Mesothelial cell of epicardium (in vitro differentiated cells): ENCODE measurements at places on chromosomes 5 and 9.
A peak's percentile ranks its signal among the peaks of the same experiment; 100 is the strongest.

GRCh38 chr9:131447148-131447547, 53.3 kb downstream of the PRRC2B start:
- no peaks in the 10 kb centered on the region for H3K27me3 ChIP-seq
- H3K4me3 ChIP-seq, result no peak overlapping the region
- H3K4me1 ChIP-seq, result no peaks in the 10 kb centered on the region
- H3K27ac ChIP-seq, result peak overlapping the region; percentile 9

DNA sequence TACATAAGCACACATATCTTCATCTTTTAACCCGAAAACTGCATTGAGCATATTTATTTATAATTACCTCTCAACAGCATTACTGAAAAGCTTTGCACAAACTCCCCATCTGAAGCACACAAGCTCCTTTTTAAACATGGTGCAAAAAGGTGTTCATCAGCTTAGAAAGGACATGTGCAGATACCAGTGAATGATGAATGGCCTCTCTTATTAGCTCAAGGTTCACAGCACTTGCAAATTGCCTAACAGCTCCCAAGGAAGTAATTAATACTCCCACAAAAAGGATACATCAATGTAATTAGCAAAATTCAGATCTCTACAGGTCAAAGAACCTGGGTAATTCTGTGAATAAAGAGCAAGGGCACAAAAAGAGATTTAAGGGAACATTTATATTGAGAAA, 422.0 kb downstream of the HINT1 start:
- no peaks in the 10 kb centered on the region for H3K36me3 ChIP-seq
- H3K4me1 ChIP-seq, result no peaks in the 10 kb centered on the region
- no peaks in the 10 kb centered on the region for H3K27me3 ChIP-seq
- no peak overlapping the region for H3K4me3 ChIP-seq

DNA sequence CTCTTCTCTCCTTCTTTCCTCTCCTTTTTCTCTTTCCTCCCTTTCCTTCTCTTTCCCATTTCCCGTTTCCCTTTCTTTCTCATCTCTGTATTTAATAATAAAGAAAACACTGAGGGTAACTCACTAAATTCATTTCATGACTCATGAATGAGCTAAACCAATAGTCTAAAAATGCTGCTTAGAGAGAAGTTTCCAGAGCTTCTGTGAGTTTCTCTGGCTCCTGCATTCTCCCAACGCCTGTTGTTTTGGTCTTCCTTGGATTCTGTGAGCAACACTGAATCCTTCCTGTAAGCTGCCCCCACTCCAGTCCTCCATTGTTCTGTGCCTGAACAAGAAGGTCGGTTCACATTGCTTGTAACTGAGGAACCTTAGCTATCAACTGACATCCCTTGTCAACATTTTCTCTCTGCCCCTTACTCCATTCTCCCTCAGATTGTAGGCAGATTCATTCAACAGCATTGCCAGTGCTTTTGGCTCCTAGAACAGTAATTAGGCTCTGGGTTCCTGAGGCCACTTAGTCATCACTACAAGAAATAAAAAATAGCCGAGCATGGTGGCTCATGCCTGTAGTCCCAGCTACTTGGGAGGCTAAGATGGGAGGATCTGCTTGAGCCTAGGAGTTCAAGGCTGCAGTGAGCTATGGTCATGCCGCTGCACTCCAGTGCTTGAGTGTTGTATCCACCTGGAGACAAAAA, 237.7 kb upstream of the KLF4 start:
- no peak overlapping the region for H3K27ac ChIP-seq
- H3K36me3 ChIP-seq, result no peaks in the 10 kb centered on the region
- H3K27me3 ChIP-seq, result peaks cover 8% of the 10 kb centered on the region
- H3K4me3 ChIP-seq, result no peak overlapping the region

GRCh38 chr5:95670568-95670967, 12.2 kb downstream of the SPATA9 start:
- DNase-seq, result no peak
- no peak overlapping the region for H3K27ac ChIP-seq
- H3K27me3 ChIP-seq, result no peaks in the 10 kb centered on the region
- H3K36me3 ChIP-seq, result no peaks in the 10 kb centered on the region

DNA sequence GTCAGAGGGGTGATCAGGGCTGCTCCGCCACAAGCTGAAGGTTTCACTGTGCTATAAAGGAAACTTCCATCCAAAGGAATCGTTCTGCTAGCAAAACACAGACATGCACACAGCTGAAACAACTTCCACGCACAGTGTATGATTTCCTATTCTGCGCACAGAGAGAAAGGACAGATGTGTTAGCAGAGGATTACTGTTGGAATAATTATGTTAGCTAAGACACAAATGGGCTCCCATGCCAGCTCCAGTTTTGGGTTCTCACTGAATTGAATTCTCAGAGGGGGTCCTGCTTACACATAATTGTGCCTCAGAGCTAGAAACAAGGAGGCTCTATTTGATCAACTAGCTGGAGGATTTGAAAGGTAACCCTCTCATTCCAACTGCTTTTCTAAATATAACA, 352.4 kb downstream of the IRX2 start:
- H3K4me1 ChIP-seq, result no peaks in the 10 kb centered on the region
- H3K27ac ChIP-seq, result no peak overlapping the region
- H3K4me3 ChIP-seq, result no peak overlapping the region

DNA sequence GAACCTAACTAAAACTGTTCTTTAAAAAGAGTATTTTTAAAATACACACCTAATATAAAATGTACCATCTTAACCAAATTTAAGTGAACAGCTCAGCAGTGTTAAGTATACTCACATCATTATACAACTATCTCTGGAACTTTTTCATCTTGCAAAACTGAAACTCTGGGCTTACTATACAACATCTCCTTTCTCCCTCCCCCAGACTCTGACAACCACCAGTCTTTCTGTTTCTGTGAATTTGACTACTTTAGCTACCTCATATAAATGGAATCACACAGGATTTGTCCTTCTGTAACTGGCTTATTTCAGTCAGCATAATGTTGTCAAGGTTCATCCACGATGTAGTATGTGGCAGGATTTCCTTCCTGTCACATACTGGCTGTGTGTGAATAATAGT, 93.5 kb downstream of the FOXD1 start:
- no peak overlapping the region for H3K4me3 ChIP-seq
- H3K36me3 ChIP-seq, result no peaks in the 10 kb centered on the region
- H3K27me3 ChIP-seq, result peaks cover 60% of the 10 kb centered on the region
- H3K4me1 ChIP-seq, result no peaks in the 10 kb centered on the region

GRCh38 chr5:109246395-109246794, 163.4 kb downstream of the PJA2 start:
- DNase-seq, result no peak
- H3K36me3 ChIP-seq, result peaks cover 4% of the 10 kb centered on the region
- no peak overlapping the region for H3K27ac ChIP-seq
- peaks cover 12% of the 10 kb centered on the region for H3K4me1 ChIP-seq
- peaks cover under 1% of the 10 kb centered on the region for H3K27me3 ChIP-seq

DNA sequence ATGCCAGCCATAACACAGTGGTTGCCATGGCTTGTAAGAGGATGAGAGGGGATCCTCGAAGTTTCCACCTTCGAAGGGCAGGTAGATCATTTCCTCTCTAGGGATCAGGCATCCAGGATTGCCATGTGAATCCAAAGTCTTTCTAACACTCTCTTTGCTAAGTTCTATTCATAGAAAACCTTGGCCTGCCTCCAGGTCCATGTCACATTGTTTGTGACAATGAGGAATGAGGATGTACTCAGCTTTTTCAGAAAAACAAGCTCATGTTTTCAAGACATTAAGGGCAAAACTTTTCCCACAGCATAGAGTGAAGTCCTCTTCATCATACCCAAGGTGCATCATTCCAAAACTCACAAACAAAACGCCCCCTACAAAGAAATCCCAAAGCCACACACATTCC, 19.6 kb downstream of the ESM1 start:
- no peak overlapping the region for H3K4me3 ChIP-seq
- H3K4me1 ChIP-seq, result no peaks in the 10 kb centered on the region
- DNase-seq, result no peak
- H3K36me3 ChIP-seq, result no peaks in the 10 kb centered on the region
- H3K27me3 ChIP-seq, result peaks cover 43% of the 10 kb centered on the region
- no peak overlapping the region for H3K27ac ChIP-seq

DNA sequence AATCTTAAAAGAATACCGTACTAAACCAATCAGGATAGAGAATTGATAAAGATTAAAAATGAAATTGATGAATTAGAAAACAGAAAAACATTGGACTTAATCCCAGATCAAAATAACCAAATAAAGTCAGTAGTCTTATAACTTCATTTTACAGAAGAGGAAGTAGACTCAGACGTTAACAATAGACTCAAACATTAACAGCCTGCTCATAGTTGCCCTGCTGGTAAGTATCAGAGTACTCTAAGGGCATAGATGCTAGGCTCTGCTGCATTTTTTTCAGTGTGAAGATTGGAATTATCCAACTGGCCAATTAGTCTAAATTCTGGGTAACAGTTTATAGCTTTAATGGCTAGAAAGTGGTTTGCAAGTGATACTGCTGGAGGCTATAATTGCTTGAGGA, 42.9 kb downstream of the ADGRV1 start:
- no peak for DNase-seq
- H3K4me1 ChIP-seq, result peaks cover 5% of the 10 kb centered on the region
- H3K27me3 ChIP-seq, result no peaks in the 10 kb centered on the region
- no peak overlapping the region for H3K4me3 ChIP-seq
- H3K36me3 ChIP-seq, result no peaks in the 10 kb centered on the region

DNA sequence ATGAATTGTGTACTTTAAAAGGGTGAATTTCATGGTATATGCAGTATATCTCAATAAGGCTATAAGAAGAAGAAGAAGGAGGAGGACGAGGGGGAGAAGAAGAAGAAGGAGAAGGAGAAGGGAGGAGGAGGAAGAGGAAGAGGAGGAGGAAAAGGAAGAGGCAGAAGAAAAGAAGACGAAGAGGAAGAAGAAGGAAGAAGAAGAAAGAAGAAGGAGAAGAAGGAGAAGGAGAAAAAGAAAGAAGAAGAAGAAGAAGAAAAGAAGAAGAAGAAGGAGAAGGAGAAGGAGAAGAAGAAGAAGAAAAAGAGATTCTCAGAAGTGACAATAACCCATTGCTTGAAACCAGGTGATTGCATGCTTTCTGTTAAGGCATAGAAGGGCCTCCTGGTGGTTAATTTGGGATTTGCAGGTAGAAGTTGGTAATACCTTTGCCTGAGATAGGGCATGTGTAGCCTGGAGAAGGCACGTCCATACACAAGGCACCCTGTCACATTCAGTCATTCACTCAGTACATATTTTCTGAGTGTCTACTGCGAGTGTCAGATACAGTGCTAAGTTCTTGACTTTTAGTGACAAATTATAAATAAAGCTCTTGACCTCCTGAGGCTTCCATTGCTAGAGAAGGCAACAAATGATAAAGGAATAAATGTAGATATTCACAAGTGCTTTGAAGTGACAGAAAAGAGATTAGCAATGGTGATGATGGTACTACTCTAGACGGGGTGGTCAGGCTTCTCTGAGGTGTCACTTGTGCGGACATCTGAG, 231.3 kb downstream of the NPR3 start:
- H3K27me3 ChIP-seq, result peaks cover 27% of the 10 kb centered on the region
- no peaks in the 10 kb centered on the region for H3K4me1 ChIP-seq
- no peak overlapping the region for H3K4me3 ChIP-seq
- no peaks in the 10 kb centered on the region for H3K36me3 ChIP-seq
- no peak for DNase-seq

DNA sequence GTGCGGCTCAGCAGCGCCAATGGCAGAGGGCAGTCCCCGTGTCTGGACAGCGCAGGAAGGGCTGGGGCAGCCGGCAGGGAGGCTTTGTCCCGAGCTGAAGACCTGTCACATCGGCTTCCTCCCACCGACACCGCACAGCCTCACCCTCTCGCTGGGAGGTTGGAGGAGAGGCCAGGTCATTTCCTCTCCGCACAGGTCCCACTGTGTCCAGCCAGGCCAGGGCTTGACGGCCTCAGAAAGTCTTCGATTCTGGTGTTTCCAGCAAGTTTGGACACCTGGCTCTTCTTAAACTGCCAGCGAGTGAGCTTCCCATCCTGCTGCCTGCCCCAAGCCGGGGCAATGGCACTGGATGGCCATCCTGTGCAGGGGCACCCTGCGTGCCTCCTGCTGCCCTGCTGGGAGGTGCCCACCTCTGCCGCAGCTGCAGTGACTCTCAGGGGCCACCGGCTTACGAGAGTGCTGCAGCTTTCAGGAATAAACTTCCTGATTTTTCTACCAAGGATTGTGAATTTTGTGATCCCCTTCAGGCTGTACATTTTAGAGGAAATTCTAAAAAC, 33.9 kb downstream of the AHRR start:
- peaks cover 3% of the 10 kb centered on the region for H3K27me3 ChIP-seq
- H3K27ac ChIP-seq, result no peak overlapping the region
- no peaks in the 10 kb centered on the region for H3K4me1 ChIP-seq
- no peak overlapping the region for H3K4me3 ChIP-seq

DNA sequence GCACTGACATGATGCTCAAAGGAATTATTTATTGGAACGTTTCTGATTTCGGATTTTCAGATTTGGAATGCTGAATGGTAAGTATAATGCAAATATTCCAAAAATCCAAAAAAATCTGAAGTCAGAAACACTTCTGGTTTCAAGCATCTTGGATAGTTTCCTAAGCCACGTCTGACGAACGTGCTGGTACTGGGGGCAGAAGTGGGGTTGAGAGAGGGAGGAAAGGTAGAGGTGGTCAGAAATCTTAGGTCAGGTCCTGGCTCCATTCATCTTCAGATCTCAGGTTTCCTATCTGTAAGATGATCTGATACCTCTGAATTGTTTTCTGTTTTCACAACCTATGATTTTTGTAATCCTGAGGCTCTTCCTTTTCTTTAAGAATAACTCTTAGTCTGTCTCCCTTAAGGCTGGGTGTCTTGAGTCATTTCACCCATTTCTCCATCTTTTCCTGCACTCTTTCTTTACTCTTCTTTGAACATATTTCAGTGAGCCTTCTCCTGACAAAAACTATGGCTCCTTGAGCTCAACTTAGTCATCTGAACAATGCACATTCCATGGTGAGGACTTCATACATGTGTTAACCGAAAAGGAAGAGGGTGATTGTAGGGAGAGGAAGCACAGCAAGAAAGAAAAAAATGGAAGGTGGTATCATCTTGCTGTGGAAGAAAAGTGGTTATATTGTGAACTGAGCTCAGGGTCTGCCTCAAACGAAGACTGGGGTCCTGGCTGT, 3.3 kb downstream of the SGCD start:
- no peaks in the 10 kb centered on the region for H3K36me3 ChIP-seq
- DNase-seq, result no peak
- no peak overlapping the region for H3K27ac ChIP-seq
- H3K27me3 ChIP-seq, result peaks cover 10% of the 10 kb centered on the region

DNA sequence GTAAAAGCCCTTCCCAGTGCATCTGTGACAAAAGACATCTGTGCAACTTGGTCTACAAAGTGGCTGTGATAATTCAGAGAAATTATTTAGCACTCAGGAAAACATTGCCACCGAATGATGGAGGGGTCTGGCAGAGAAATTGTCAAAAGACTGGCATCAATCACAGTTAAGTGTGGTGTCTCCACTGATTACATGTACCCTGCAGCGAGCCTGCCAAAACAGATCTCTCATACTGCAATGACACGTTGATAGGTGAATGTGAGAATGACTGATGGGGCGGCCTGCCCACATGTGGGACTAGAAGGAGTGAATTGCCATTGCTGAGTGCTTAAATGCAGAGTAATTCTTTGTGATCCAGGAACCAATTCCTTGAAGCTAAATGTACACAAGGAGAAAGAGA, 136.4 kb upstream of the PCSK5 start:
- H3K27me3 ChIP-seq, result peaks cover 11% of the 10 kb centered on the region
- no peak for DNase-seq
- no peak overlapping the region for H3K27ac ChIP-seq
- no peak overlapping the region for H3K4me3 ChIP-seq
- H3K4me1 ChIP-seq, result peaks cover 9% of the 10 kb centered on the region
